ENCODE measurements at places on chromosomes 2 and 18. TPM values are rescaled to one million over a fixed set of nuclear protein-coding genes. Genes with fewer than 3 reads are reported as not detected.

Gene CTAGE1
- not detected for polyA plus RNA-seq

Gene CCDC121
- polyA plus RNA-seq: 5.8 TPM

- H3K4me1 ChIP-seq: peaks cover 3% of the 10 kb centered on the region
- no peak overlapping the region for H3K4me3 ChIP-seq
- DNase-seq: no peak
- H3K27ac ChIP-seq: no peak overlapping the region
- no peaks in the 10 kb centered on the region for H3K36me3 ChIP-seq
- no peaks in the 10 kb centered on the region for H3K27me3 ChIP-seq
These were observed 88.0 kb downstream of the AFF3 start for GRCh38 chr2:100054426-100054825.

- H3K27ac ChIP-seq: no peak within 1 kb of the TSS
- peak within 1 kb of the TSS; percentile 43 for H3K4me3 ChIP-seq
- H3K36me3 ChIP-seq: no peaks in the 10 kb centered on the region
- no peak for DNase-seq
- H3K4me1 ChIP-seq: peaks cover 5% of the 10 kb centered on the region
- H3K27me3 ChIP-seq: peaks cover 1% of the 10 kb centered on the region
These were observed at the start of gene HOXD11 for GRCh38 chr2:176106581-176107539. HOXD11 (plus strand) TSS chr2:176107280; CDS start chr2:176107356, 76 bp downstream.

DNA sequence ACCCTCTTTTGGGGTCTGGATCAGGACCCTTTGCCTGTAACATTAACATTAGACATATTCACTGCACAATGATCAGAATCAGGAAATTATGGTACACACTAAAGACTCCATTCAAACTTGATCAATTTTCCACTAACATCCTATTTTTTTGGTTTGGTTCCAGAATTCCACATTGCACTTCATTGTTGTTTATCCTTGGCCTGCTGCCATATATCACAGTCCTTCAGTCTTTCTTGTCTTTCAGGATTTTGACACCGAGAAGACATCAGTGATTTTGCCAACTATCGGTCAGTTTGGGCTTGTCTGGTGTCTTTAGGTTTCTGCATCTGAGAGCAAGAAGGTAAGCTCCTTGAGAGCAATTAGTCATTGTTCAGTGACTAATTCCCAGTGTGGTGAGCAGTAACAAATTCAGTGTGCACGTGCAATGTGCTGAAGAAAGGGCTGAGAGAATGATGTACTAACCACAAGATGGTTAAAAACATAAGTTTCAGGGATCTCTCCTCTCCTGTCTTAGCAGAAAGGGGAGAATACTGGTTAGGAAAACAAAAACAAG is 23.5 kb downstream of the MARCHF4 start:
- H3K36me3 ChIP-seq: no peaks in the 10 kb centered on the region
- no peaks in the 10 kb centered on the region for H3K4me1 ChIP-seq
- no peak overlapping the region for H3K27ac ChIP-seq
- H3K4me3 ChIP-seq: no peak overlapping the region

GRCh38 chr2:151826737-151827157 is 1.5 kb downstream of the ARL5A start:
- DNase-seq: no peak
- H3K36me3 ChIP-seq: no peaks in the 10 kb centered on the region
- peaks cover 6% of the 10 kb centered on the region for H3K4me1 ChIP-seq
- H3K27ac ChIP-seq: no peak overlapping the region

Gene ATRAID
- polyA plus RNA-seq: 318 TPM

DNA sequence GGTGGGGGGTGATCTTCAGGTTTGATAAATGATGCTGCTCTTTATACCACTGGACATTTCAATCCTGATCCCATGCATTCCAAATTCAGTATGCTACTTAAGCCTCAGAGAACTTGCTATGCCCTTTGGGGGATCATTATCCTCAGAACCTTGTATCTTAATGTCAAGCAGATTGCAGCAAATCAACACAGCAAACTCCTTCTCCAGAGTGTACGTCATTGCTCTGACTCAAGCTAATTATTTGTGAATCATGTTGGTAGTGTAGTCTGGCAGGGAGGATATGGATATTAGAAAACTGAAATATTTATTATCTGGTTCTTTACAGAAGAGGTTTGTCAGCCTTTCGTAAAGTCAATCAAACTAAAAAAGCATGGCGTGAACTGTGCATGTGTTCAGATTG is 562.5 kb upstream of the FAM98A start:
- H3K4me1 ChIP-seq: no peaks in the 10 kb centered on the region
- H3K36me3 ChIP-seq: no peaks in the 10 kb centered on the region
- H3K27me3 ChIP-seq: no peaks in the 10 kb centered on the region
- H3K27ac ChIP-seq: no peak overlapping the region
- DNase-seq: no peak

DNA sequence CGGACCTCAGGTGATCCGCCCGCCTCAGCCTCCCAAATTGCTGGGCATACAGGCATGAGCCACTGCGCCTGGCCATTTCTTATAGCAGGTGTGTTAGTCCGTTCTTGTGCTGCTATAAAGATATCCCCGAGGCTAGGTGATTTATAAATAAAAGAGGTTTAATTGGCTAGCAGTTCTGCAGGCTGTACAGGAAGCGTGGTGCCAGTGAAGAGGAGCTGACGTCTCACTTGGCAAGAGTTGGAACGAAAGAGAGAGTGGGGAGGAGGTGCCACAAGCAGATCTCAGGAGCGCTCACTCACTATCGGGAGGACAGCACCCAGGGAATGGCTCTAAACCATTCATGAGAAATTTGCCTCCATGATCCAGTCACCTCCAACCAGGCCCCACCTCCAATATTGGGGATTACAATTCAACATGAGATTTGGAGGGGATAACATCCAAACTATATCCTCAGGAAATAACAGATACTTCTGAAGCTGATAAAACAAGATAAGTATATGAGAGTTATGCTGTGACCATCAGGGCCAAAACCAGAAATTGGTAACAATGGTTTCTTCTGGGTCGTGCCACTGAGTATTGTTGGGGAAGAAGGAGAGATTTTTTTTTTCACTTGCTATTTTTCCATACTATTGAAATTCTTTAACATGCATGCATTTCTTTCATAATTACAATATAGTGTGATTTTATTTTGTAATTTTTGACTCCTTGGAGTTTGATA is 7.4 kb upstream of the RMC1 start:
- H3K36me3 ChIP-seq: no peaks in the 10 kb centered on the region
- no peak overlapping the region for H3K27ac ChIP-seq
- DNase-seq: no peak
- no peaks in the 10 kb centered on the region for H3K4me1 ChIP-seq
- no peaks in the 10 kb centered on the region for H3K27me3 ChIP-seq
- H3K4me3 ChIP-seq: no peak overlapping the region

Gene IL36RN
- not detected for polyA plus RNA-seq

Gene RUFY4
- 0.57 TPM for polyA plus RNA-seq

- H3K27ac ChIP-seq: no peak overlapping the region
- no peaks in the 10 kb centered on the region for H3K36me3 ChIP-seq
- no peak overlapping the region for H3K4me3 ChIP-seq
These were observed 327.3 kb downstream of the SMAD2 start for GRCh38 chr18:47603158-47603557.

- no peaks in the 10 kb centered on the region for H3K36me3 ChIP-seq
- no peak for DNase-seq
- H3K4me1 ChIP-seq: no peaks in the 10 kb centered on the region
- no peak overlapping the region for H3K27ac ChIP-seq
- no peaks in the 10 kb centered on the region for H3K27me3 ChIP-seq
- H3K4me3 ChIP-seq: no peak overlapping the region
These were observed 358.9 kb downstream of the TNS1 start for GRCh38 chr2:217643789-217644301.

DNA sequence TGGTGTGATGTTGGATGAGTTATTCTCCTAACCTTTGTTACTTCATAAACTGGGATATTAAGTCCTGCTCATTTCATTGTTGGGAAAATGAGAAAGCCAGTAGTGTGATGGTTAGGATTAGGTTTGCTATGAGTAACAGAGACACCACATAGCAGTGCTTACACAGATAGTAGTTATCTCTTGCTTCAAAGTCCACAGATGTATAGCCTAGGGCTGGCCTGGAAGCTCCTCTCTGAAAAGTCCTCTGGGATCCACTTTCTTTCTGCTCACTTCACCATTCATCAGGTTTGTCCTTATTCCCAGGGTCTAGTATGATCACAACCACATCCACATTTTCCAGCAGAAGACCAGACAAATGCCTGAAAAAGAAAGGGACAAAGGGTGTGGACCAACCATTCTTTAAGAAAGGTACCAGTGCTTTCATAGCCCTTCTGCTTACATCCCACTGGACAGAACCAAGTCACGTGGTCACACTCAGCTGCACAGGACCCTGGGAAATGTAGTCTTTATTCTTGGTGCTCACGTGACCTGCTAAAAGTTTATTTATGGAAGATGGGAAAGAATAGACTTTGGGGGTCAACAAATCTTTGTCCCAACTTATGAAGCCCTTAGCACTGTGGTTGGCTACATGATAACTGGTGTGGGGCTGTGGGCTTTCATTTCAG is 108.9 kb downstream of the INSIG2 start:
- no peak overlapping the region for H3K27ac ChIP-seq
- no peak for DNase-seq
- H3K36me3 ChIP-seq: no peaks in the 10 kb centered on the region
- no peaks in the 10 kb centered on the region for H3K27me3 ChIP-seq
- no peak overlapping the region for H3K4me3 ChIP-seq
- H3K4me1 ChIP-seq: no peaks in the 10 kb centered on the region

All from ovary (tissue), 10 donors.